ENCODE measurements at places on chromosomes 3 and 15.

DNA sequence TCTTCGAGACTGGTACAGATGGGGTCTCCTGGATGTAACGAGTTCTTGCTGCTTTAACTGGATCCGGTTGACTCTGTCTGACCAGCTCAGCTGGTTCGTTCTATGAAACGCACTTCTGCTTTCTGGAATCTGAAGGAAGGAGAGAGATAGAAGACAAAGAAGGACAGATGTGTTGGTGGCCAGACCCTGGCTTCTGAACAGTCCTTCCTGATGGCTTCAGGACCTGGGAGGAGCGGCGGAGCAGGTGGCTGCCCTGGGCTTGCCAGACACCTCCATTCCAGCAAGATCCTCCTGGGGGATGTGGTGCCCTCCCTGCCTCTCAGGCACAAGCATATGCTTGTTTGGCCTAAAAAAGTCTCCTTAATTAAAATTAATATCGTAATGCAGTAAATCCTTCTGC, 99.9 kb downstream of the APBA2 start:
- DNase-seq = no peak

DNA sequence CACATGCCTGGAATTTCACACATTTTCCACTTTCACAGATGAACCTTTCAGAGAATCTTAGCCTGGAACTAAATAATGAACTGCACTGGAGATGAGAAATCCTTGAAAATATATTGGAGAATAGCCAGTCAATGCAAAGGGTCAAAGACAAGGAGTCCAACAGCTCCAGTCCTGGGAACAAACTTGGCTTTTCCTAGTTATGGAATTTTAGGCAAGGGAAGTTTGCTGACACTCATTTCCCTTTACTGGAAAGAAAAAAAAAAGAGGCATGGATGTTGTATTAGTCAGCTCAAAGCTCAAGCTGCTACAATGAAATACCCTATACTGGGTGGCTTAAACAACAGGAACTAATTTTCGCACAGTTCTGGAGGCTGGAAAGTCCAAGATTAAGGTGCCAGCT, 690.8 kb upstream of the ARPP21 start:
- no peak for DNase-seq

- no peak for DNase-seq
Measured at GRCh38 chr3:168615493-168616020, 519.8 kb upstream of the GOLIM4 start.

DNA sequence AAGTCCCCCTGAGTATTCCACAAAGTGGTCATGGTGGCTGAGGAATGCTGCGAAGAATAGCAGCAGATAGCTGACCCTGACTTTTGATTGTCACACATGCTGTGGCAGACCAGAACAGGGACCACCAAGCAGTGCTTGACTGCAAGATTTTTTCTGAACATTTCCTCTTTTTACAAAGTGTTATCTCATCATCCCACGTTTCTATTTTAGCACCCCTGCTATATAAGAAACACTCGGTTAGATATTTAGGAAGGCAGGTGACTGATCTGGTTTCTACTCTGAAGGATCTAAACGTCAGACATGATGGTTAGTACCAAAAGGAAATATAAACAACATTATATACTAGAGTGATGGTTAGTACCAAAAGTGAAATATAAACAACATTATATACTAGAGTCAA, 9.1 kb downstream of the SLC25A26 start:
- DNase-seq = no peak

- no peak for DNase-seq
Measured at GRCh38 chr3:160105907-160106584, 117.4 kb downstream of the IL12A start.

DNA sequence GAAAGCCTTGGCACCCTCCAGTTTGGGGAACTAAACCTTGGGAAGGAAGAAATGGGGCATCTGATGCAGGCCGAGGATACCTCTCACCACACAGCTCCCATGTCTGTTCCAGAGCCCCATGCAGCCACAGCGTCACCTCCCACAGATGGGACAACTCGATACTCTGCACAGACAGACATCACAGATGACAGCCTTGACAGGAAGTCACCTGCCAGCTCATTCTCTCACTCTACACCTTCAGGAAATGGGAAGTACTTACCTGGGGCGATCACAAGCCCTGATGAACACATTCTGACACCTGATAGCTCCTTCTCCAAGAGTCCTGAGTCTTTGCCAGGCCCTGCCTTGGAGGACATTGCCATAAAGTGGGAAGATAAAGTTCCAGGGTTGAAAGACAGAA, 7.7 kb downstream of the MAP1A start:
- DNase-seq = no peak

DNA sequence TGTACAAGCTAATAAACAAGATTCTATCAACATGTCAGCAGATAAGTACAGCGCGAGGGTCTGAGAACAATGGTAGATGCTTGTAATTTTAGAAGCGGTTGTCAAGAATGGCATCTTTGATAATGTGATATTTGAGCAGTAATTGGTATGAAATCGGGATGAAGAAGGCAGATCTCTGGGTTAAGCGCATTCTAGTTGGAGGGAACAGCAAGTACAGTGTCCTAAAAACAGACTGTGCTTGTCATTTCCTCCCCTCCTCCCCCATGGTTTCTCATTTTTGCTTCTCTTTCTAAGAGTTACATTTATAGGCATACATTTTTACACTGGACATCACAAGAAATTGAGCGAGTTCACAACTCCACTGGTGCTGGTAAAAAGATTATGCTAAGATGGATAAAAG, 23.3 kb downstream of the TGFBR2 start:
- DNase-seq = no peak

DNA sequence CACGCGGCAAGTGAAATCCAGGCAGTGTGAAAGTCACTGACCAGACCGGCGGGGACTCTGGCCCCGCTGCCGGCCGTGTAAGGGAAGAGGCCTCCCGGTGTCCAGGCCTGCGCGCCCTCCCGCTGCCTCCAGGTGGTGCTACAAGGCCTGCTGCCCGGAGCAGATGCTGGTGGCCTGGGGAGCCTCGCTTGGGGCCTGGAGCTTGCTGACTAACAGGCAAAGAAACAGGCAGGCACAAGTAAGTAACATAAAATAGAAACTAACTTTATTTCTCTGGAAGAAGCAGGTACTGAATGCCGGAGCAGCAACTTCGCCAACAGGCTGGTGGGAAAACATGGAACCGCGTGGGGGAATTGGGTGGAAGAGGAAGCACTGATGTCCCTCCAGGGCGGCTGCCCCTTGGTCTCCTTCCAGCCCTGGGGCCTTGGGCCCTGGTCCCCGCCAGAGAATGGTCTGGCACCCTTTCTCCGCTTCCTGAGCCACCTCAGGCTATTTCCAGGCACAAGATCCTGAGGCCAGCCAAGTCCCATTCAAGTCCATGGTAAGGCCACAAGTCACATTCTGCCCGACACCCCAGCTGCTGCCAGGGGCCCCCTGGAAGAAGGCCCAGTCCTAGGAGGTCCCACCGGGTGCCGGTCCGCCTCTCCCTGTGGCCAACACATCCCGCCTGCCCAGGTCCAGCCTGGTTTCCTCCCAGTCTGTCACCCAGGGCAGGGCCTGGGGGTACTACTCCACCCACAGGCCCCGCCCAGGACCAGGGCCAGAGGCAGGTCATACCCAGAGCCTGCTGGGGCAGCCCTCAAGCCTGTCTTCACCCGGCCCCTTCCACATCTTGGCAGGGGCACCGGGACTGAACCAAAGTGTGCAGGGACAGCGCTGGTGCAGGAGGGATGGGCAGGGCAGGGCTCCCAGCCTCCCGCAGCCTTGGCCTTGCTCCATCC, 45.0 kb downstream of the TNK2 start:
- DNase-seq = peak; percentile 74

- DNase-seq = no peak
Measured at GRCh38 chr3:147132168-147132567, 274.2 kb downstream of the ZIC4 start.

GRCh38 chr3:50393061-50393460, 33.7 kb upstream of the TMEM115 start:
- no peak for DNase-seq

DNA sequence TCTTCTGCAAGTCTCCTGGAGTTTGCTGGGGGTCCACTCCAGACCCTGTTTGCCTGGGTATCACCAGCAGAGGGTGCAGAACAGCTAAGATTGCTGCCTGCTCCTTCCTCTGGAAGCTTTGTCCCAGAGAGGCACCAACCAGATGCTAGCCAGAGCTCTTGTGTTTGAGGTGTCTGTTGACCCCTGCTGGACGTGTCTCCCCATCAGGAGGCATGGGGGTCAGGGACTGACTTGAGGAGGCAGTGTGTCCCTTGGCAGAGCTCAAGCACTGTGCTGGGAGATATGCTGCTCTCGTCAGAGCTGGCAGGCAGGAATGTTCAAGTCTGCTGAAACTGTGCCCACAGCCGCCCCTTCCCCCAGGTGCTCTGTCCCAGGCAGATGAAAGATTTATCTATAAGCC, 86.5 kb downstream of the TPRG1 start:
- no peak for DNase-seq

- no peak for DNase-seq
Measured at GRCh38 chr3:169144731-169145130, 518.8 kb downstream of the MECOM start.

GRCh38 chr3:114221165-114221880, 16.1 kb downstream of the ZNF80 start:
- no peak for DNase-seq

DNA sequence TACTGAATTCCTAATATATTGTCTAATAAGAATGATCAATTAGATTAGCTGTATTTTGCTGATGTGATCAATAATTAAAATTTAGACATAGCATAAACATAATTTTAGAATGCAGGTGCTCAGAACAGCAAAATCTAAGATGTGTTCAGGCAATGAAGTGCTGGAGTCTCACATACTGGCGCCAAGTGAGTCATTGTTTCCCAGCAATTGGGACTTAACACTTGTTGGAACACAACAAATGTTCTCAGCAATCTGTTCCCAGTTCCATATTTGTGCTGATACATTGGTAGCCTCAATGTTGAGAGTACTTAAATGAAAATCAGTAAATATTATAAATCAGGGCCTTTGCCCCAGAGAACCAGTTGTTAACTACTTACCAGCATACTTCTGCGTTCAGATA, 619.0 kb downstream of the ROBO1 start:
- no peak for DNase-seq

DNA sequence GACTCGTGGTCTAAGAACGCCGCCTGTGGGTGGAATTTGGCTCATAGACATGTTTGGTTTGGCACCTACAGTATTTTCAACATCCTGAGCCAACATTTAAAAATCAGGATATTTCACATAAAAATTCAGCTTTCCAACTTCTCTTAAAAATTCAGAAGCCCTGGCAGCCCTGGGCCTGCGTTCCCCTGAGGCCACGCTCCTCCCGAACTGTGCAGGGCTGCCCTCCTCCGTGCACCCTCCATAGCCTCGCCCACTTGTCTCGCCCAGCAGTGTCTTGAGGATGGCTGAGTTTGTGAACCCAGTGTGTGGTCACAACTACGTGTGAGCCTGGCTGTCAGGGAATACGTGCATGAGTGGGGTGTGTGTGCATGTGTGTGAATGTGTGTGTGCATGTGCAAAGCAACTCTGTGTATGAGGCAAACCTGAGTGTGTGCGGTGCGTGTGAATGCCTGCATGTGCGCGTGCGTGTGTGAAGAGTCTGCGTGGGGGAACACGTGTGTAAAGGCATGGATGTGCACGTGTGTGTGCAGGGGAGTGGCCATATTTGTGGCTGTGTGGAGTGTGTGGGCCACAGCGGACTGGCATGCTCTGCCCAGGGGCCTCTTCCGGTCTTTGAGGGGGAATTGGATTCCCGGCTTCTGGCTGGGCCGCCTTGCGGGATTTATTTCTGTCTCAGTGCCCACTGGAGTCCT, 30.9 kb downstream of the PTH1R start:
- no peak for DNase-seq

DNA sequence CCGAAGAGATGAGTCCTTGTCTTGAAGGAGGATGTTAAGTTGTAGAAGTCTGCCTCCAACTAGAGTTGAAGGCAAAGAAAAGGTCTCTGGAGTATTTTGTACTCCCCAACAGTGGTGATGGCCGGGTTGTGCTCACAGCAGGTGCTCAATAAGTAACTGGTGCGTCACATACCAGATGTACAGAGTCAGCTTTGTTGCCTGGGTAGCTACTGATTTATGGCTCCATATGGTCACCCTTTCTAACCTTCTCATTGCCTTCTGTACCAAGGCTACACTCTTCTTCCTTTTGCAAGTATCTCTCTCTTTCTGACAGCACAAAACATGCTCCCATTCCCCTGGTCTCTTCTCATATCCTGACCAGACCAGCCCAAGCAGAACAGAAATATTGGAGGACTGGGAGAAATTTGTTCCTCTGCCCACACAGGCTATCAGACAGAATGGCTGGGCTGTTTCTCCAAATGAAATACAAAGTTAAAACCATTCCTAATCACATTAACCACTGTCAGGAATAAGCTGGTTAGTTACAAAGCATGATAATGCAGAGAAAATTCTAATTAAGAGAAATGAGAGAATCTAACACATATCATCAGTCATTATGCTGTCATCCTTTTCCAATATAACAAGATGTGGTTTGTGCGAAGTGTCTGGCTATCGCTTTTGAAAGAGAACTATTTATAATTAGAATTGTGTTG, 150.1 kb upstream of the LRRN1 start:
- no peak for DNase-seq

GRCh38 chr3:111598552-111598951, 3.4 kb upstream of the ZBED2 start:
- no peak for DNase-seq

GRCh38 chr15:76973362-76973743, 21.6 kb upstream of the PSTPIP1 start:
- DNase-seq = no peak

DNA sequence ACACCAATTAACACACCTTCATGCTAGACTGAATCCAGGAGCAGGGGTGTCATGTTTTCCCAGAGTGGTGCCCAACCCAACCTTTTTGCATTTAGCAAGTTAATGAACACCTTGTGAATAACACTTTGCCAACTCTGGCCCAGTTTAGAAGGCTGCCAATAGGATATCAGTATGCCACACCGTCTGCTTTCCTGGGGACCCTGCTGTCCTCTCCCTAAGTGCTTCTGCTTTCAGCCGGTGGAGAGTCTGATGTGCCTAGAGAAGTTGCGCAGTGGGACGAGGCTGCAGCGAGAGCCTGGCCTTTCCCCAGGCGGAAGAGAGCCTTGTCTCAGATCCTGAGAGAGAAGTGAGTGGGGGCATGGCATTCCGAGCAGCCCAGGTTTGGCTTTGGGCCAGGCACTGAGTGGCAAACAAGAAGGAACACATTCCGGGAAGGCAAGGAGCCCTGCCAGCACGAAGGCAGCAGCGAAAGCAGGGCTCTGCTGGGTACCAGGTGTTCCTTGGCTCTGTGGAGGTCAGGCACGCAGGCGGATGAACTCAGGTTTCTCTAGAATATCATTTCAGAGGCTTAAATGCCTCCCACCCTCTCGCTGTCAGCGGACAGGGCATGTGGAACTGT, 36.9 kb downstream of the SENP8 start:
- peak; percentile 13 for DNase-seq

- DNase-seq = peak; percentile 97
Measured at GRCh38 chr3:49238274-49239127, 38.5 kb downstream of the C3orf62 start.

- no peak for DNase-seq
Measured at GRCh38 chr3:181695661-181696491, 15.8 kb upstream of the SOX2 start.

DNA sequence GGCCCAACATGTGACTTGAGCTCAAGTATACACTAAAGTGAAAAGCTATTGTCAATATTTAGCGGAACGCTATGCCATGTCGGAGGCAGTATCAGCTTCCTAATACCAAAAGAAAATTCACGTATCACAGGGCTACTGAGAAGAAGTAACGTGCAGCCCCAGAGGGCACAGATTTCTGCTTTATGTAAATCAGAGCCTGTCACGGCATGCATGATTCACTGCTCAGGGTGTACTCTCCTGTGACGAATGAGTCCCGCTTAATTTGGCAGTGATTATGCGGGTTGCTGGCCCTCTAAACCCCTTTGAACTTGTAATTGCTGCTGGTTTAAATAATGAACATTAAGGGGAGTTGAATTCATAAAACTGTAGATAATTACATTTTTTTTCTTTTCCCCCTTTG, 85.3 kb downstream of the MEIS2 start:
- no peak for DNase-seq

Measured in pulmonary artery endothelial cell (primary cell).